NCI-H526 treated with DMSO at 0.1 percent for 48 hours (cell line): ENCODE measurements at places on chromosomes 5 and 9.

DNA sequence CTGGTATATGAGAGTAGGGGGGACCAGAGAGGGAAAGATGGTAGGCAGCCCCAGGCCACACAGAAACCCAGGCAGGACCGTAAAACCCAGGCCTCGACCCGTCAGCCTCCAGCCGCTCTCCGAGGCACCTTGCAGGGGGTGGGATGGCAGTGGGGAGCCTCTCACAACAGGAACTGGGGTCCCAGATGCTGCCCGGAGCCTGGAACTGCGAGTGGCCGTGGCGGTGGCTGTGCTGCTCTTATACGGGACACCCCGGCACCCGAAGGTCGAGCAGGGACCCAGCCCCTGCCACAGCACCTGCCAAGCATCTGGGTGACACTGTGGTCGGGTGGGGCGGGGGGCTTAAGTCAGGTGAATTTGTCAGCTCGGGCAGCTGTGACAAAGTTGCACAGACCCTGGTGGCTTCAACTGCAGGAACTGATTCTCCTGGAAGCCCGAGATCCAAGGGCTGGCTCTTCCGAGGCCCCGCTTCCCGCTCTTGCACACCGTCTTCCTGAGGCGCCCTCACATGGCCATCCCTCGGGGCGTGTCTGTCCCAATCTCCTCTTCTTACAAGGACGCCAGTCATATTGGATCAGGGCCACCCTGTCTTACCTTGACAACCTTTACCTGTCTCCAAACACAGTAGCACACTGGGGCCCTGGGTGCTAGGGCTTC lies 47.6 kb upstream of the EGFL7 start:
- DNase-seq = peak; percentile 8

DNA sequence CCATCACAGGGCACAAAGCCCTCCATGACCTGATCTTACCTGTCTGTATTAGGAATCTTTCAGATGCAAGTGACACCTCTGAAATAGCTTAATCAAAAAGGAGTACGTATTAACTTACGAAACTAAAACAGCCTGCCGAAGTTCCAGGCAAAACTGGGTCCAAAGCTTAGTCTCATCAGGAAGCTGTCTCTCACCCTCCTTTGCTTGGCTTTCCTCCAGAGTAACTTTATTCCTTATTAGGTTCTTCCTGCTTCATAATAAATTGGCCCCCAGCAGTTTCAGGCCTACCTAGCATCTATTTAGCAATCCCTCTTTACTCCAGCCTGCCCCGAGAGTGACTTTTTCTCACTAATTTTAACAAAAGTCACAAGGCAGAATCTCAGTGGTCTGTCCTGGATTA lies 58.4 kb upstream of the STK32A start:
- no peak for DNase-seq

DNA sequence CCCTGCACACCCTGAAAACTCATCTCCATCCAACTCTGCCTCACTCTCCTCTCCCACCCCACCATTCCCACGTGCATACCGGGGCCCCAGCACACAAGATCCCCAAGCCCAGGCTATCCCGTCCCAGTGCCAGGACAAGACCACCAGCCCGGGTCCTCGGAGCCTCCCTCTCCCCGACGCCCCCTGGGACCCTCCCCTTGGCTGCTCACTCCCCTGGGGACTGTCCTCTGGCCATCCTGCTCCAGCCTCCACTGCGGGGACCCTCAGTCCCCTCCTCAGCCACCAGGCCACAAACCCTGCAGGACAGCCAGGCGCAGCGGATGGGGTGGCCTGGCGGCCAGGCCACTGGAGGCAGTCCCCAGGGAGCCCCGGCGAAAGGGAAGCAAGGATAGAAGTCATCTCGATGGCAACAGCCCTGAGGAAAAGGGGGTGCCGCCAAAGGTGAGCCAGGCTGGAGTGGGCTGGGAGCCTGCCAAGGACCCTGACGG lies 62.8 kb downstream of the C9orf50 start:
- no peak for DNase-seq

- DNase-seq = no peak
These were observed 9.6 kb downstream of the RASGEF1C start for GRCh38 chr5:180199390-180199789.

DNA sequence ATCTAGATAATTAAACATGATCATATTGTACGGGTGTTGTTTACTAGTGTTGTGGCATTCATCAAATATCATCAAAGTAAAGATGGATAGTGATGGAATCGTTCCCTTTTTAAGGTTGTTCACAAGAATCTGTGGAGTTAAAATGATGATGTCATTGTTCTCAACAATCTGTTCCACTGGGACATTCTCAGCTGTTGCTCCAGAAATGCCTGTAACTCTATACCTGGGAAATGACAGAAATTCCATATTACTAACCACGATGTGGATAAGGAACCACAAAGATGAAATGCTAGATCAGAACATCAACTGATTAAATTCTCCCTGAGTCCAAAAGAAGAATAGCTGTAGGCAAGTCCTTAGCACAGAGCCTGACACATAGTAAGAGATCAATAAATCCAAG lies 38.0 kb downstream of the RIGI start:
- DNase-seq = no peak

- no peak for DNase-seq
These were observed 23.4 kb downstream of the URM1 start for GRCh38 chr9:128394379-128395168.

DNA sequence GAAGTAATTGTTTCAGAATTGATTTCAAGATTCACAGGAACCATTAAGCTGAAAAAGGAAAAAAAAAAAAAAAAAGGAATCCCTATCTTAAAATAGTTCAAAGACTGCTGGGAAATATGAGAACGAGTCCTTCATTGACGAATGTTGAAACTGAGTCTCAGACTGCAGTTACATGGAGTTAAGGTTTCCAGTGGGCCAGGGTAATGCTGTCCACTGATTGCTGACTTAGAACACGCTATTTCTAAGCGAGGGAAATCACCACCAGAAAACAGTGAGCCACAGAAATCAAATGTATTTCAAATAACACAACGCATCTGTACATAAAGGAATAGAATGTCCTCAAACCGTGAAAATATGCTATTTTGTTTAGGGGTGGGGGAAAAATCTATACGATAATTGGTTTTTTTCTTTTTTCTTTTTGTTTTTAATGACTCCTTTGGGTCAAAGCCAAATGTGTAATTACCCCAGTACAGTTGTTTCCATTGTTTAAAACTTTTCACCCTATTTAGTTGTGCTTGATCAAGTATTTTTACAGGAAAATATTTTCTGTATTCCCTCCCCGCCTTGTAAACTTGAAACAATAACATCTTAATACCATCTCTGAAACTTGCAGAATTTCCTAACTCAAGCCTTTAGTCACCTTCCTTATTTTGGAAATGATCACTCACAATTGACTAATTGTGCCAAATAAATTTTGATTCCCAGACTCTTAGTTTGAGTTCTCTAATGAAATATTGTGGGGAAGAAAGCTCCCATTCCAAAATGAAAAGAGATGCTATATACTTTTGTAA lies 208.3 kb downstream of the MCTP1 start:
- DNase-seq = no peak

DNA sequence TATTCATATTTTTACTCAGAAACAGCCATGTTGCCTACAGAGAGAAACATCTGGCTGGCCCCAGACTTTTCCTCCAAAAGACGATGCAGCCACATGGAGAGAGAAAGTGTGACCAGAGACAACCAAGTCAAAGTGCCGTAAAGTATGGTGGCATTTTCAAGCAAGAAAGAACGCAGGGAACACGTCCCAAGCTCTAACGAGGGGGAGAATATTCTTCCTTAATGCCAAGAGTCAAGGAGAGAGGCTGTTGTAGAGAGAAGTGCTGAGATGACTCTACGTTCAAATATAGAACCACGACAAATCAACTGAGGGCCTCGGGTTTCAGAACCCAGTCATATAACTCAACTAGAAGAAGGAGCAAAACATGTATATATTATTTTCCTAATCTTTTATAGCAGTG lies 55.9 kb downstream of the FNBP1 start:
- no peak for DNase-seq

GRCh38 chr5:145960166-145960565 lies 23.8 kb downstream of the SH3RF2 start:
- DNase-seq = no peak

DNA sequence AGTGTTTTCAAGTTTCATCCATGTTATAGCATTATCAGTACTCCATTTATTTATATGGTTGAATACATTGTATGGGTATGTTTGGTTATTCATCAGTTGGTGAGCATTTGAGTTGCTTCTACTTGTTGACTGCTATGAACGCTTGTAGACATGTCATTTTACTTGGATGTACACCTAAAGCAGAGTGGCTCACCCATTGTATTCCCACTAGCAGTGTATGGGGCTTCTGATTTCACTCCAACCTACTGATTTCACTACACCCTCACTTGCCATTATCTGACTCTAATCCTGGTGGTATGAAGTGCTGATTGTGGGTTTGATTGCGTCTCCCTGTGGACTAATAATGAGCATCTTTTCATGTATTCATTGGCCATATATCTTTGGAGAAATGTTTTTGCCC lies 9.5 kb downstream of the NPM1 start:
- no peak for DNase-seq

DNA sequence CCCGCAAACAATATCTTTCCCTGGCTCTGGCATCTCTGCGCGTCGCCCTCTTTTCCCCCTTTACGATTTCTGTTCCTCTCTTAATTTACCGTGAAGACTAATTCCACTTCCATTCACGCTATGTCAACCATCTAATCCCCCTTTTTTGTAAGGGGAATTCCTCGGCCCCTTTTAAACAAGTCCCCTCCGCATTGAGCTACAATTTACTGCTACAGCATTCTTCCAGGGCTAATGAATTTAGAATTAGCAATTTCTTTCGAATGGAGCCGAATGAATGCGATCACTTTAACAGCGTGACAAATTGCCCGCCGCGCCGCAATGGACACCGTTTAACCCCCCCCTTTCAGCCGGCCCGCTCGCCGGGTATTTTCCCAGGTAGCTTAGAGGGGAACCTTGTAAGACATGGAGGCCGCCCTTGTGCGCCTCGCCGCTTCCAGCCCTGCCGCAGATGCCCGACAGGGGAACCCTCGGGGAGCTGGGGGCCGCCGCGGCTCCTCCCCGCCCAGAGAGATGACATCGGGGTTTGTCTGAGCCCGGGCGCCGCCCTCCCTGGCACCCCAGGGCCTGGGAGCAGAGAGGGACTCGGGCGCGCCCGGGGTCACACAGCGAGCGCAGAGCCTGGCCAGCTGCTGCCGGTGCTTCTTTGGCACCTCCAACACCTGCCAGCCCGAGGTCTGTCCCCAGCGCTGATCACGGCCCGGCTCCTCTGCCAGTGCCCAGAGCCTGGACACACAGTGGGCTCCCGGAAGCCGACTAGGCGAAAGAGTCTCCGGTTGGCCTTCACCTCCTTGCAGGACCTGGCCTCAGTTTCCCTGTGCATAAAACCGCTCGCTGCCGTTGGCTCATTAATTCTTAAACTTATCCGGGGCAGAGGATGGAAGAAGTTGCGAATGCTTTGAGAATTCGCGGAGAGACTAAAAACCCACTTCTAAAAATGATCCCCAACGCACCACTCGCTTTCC lies 1.3 kb downstream of the PRDM12 start:
- no peak for DNase-seq

DNA sequence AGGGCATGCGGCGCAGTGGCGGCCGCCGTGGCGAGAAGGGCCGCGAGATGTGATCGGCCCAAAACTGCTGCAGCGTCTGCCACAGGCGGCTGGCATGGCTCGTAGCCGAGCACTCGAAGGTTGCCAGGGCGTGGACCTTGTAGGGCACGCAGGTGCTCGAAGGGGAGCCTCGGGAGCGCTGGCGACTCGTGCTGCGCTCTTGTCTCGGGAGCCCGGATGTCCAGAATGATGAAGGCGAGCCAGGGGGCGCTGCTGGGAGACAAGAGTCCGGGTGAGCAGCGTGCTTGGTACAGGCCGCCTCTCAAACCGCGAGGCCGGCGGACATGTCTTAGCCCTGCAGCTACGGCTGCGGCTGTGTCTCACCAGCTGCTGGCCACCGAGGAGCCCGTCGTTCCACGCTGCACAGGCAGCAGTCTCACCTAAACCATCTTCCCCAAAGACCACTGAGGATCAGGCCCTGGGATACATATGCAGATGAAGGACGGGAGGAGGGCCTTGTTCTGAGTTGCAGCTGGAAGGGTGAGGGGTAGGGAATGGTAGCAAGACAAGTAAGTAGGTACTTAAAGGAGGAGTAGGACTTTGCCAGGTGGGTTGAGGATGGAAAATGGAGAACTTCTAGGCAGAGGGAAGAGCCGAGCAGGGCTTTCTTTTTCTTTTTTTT lies 1.7 kb downstream of the CBY3 start:
- peak; percentile 26 for DNase-seq

DNA sequence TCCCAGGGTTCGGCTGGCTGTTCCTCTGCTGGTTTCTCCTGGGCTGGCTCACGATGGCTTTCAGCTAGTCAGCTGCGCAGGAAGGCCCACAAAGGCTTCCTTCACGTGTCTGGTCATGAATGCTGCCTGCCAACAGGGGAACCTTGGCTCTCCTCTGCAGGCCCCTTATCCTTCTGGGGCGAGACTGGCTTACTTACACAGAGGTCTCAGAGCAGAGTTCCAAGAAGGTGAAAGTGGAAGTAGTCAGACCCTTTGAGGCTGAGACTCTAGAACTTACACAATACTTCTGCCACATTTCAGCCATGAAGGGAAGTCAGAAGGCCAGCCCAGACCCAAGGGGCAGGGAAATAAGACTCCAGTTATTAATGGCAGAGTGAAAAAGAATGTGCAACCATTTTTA lies 99.5 kb downstream of the LHFPL2 start:
- DNase-seq = no peak

DNA sequence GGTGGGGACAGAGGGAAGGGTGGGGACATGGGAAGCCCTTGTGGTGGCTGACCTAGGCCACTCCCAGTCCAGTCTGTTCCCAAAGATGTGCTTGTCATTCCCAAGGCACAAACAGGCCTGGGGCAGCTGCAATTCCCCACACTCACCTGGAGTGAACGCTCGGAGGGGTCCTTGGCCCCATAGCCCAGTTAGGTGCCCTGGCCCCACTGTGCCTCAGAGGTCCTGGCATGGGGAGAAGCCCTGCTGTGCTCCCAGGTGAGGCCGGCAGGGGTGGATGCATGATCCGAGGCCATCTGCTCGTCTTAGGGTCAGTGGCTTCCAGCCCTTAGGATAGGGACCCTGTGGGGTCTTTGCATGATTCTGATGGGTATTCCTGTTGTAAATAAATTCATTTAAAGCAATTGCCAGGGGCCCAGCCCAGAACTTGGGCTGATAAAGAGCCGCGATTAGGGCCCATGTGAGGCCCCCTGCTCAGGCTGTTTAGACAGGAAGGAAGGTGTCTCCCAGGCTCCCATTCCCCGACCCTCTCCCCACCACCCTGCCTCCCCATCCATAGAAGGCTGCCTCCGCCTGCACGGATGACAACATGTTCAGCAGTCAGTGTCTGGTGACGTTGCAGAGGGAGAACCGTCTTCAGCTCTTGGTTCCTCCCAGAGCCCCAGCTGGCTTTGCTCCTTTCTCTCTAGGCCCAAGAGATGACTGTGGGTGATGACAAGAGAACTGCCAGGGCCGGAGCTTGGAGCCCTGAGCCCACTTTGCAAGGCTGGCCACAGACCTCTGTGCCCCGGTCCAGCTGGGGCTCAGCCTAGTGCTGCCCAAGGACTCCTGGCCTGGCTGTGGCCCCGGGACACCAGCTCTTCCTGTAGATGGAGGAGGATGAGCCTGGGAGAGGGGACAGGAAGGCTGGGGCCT lies 28.4 kb upstream of the IRX4 start:
- no peak for DNase-seq
